ENCODE measurements at places on chromosomes 4 and X. TPM values are rescaled to one million over a fixed set of nuclear protein-coding genes. Genes with fewer than 3 reads are reported as not detected.

- no peak for DNase-seq
Observed at GRCh38 chr4:183995570-183995969, 90.5 kb downstream of the STOX2 start.

DNA sequence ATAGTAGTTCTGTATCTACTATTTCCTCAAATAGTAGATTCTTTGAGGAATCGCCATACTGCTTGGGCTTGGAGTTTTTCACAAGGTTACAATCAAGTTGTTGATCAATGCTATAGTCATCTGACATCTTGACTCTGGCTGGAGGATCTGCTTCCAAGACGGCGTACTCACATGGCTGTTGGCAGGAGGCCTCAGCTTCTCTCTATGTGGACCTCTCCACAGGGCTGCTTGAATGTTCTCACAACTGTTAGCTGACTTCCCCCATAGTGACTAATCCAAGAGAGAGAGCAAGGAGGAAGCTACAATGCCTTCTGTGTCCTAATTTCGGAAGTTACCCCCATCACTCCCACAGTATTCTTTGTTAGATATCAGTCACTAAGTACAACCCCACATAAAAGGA, 10.3 kb downstream of the EGFL6 start:
- no peak for DNase-seq

DNA sequence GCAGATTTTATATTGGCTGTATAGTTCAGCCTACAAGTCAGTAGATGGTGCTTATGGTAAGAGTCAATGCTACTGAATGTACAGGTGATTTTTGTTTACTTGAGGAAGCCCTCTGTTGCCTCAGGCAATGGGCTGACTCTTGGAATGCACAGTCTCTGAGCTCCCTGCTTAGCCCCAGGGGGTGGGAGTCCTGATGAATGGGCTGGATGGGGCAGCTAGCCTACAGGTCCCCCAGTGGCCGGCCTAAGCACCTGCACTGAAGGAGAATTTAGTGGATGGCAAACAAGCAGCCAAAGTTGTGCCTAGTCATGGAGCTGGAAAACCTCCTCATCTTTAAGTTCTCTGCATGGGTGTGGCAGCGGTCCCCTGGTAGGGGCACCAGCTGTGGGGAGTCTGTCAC, 101.8 kb upstream of the CXorf51B start:
- no peak for DNase-seq

DNA sequence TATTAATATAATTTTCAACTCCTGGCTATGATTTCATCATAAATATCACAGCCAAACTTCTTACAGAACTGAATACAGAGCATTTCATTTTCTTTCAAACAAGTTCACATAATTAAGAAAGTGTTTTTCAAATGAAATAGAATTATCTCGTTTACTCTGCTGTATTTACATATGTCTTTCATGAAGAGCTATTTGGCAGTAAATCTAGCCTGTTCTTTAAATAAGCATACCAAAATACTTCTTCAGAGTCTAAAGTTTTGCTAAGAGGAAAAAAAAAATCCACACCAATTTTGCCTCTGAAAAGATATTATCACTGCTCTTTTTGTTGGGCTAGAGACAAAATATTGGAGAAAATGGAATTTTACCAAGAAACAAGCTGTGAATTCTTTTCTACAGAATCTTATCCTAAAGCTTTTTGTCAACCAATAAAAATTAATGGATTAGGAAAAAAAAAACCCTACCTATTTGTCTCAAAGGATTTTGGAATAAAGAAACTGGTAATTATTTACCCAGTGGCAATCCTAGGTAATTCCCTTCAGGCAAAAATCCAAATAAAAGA, 287.9 kb upstream of the NR3C2 start:
- DNase-seq = no peak

- no peak for DNase-seq
Observed at GRCh38 chrX:149993989-149994388, 55.7 kb upstream of the EOLA2 start.

GRCh38 chr4:95358421-95358820, 190.4 kb downstream of the UNC5C start:
- DNase-seq = no peak

- peak; percentile 78 for DNase-seq
Observed at GRCh38 chrX:48761674-48762471, at the start of gene GLOD5. Gene GLOD5, plus strand, starts transcription at chrX:48761747. Its CDS starts 44 bp downstream, at chrX:48761791.

DNA sequence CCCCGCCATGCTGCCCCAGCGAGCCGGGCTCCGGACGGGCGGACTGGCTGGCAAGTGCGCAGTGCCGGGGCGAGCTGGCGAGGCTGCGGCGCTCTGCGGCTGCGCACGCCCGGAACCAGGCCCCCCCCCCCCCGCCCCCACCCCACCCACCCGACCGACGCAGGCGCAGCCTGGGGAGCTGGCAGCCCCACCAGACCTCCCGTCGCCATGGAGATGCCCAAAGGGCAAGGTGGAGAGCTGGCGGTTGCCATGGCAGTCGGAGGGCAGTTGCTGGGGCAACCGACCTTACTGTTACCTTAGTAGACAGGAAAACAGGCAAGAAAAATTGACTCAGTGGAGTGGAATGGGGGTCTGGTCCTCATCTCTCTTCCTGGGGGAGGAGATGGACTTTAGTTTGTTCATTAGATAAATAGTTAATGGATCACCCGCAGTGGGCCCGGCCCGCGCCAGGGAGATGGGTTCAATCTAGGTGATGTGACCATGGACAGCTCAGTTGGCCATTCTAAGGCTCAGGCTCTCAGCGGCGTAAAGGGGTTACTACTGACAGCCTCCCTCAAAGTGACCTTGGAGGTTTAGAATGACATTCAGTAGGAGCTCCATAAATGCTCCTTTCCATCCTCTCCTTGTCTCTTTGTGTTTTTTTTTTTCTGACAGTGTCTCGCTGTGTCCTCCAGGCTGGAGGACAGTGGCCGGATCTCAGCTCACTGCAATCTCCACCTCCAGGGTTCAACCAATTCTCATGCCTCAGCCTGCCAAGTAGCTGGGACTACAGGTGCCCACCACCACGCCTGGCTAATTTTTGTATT, at the start of gene PCSK1N:
PCSK1N (minus strand) TSS at position 87 of the 806 bp plus-strand sequence; CDS start at position 9, 78 bp downstream.
- DNase-seq = no peak

GRCh38 chr4:7804756-7805385, 134.8 kb downstream of the AFAP1 start:
- no peak for DNase-seq

DNA sequence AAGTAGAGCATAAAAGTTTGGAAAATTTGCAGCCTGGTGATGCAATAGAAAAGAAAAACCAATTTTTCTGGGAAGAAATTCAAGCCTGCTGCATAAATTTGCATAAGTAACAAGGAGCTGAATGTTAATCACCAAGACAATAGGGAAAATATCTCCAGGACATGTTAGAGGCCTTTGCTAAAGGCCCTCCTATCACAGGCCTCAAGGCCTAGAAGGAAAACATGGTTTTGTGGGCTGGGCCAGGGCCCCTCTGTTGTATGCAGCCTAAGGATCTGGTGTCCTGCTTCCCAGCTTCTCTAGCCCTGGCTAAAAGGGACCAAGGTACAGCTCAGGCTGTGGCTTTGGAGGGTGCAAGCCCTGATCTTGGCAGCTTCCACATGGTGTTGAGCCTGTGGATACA, 6.2 kb upstream of the RTL3 start:
- no peak for DNase-seq

DNA sequence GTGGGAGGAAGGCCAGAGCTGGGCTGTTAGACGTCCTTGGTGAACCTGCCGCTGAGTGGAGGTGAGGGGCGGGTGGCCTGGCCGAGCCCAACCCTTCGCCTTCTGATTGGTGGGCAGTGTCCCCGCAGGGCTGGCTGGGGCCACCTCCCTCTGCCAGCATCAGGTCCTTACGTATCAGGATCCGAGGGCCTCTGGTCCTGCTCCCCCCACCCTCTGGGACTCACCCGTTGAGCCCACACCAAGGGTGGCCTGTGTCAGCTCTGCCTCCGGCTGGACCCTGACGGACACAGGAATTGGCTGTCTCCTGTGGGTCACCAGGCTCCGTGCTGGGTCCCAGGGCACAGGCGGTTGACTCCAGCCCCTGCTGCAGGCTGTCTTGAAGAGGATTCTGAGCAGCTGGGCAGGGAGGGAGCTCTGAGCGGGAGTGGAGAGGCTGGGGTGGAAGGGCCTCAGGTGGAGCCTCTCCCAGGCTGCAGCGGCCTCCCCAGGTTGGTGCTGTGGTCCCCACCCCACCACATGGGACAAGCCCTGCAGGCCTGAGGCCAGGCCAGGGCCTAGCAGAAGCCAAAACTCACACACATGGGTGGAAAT, 58.4 kb upstream of the NKX1-1 start:
- no peak for DNase-seq

DNA sequence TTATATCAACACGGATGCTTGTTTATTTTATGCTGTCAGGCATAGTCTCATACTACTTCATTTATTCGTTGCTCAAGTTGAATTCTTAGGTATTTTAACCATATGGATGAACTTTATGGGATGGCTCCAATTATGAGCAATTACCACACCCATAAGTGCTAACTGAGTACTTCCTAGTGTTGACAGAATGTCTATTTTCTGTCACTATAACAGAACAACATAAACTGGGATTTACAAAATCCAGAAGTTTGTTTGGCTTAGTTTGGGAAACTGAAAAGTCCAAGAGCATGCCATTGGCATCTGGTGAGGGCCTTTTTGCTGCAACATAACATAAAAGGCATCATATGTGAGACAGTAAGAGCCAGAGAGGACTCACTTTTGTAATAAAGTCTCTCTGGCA, 21.0 kb downstream of the SULT1E1 start:
- no peak for DNase-seq

DNA sequence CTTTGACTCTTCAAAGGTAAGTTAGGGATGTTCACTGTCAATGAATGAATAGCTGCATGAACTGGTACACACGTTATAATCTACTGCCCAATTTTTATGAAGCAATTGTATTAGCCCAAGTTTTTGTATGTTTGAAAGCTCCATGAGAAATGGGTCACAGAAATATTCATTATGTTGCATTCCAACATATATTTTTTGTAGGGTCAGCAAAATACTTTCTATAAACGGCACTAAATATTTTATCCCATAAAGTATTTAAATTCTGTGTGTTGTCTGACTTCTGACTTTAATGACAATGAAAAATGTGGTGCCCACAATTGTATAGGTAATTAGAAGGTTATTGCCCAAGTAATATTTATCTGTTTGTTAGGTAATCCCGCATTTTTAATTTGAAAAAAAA, 466.0 kb downstream of the FAT4 start:
- no peak for DNase-seq

- DNase-seq = peak; percentile 46
Observed at GRCh38 chr4:3462790-3463415, at the start of gene DOK7. Gene DOK7, plus strand, starts transcription at chr4:3463306. Its CDS starts 70 bp downstream, at chr4:3463376.

DNA sequence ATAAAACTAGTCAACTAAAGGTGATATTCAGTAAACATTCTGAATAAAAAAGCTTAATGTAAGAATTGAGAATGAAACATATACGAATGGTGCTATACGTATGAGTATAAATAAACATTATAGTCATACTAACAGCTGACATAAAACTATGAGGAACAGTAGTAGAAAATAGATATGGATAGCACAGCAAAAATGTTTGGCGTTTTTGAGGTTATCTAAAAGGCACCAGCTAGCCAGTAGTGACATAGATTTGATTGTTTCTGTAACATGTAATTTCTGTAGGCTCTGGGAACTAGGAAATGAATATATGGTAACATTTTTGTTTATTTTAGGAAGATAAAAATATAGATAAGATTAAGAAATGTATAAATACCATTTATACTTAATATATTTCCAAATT, 69.3 kb downstream of the SNX25 start:
- no peak for DNase-seq

- no peak for DNase-seq
Observed at GRCh38 chr4:183182873-183183725, 84.0 kb downstream of the WWC2 start.

- no peak for DNase-seq
Observed at GRCh38 chr4:95508421-95508820, 40.4 kb downstream of the UNC5C start.

GRCh38 chr4:6469898-6470501, 2.4 kb downstream of the PPP2R2C start:
- no peak for DNase-seq

DNA sequence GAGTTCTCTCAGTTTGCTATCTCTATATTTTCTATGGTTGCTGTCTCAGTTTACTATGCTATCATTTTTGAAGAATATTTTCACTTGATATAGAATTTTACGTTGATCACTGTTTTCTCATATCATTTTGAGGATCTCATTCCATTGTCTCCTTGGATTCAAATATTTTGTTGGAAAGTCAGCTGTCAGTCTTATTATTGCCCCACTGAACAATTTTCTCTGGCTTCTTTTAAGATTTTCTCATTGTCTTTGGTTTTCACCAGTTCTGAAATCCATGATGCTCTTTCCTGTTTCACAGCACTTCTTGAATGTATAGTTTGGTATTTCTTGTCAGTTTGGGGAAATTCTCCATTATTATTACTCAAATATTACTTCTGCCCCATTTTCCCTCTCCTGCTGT, 81.1 kb downstream of the ENPP6 start:
- DNase-seq = no peak

SPANXN4 gene
- total RNA-seq = not detected

CHRDL1 gene
- total RNA-seq = 33.1 TPM

LRP2BP gene
- 0.40 TPM for total RNA-seq

ZNF41 gene
- total RNA-seq = 12.8 TPM

SH2D1A gene
- total RNA-seq = 0.34 TPM

RNF4 gene
- total RNA-seq = 45.6 TPM

TMSB15B gene
- 0.98 TPM for total RNA-seq

GRPR gene
- 0.15 TPM for total RNA-seq

TEX13D gene
- total RNA-seq = not detected

Data from left colon (tissue), 2 donors.